Midbrain (tissue), 1 donor: ENCODE measurements at places on chromosomes 2 and 18.
A peak's percentile ranks its signal among the peaks of the same experiment; 100 is the strongest.

DNA sequence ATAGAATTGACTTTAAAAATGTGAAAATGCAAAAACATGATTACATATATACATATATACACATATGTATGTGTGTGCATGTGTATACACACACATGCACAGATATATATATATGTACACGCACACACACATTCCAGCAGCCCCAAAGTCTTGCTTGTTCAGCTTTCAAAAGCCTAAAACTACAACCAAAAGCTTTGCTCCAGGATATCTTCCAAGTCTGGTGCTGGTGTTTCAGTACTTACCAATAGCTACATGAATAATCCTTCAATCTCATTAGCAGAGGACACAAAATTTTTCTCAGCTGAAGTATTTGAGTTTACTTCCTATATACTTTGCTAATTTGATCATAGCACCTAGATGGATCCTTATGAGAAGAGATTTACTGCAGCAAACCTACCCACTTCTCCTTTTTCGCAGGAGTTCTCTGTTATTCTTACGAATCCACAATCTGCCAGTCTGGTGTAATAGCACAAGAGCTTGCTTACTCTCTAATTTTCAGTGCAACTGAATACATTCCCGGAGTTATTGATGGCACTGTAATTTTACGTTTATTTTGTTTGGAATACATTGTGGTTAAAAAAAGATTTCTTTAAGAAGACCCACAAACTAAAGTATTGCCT lies 553.3 kb downstream of the ARHGAP15 start:
- no peak for DNase-seq

DNA sequence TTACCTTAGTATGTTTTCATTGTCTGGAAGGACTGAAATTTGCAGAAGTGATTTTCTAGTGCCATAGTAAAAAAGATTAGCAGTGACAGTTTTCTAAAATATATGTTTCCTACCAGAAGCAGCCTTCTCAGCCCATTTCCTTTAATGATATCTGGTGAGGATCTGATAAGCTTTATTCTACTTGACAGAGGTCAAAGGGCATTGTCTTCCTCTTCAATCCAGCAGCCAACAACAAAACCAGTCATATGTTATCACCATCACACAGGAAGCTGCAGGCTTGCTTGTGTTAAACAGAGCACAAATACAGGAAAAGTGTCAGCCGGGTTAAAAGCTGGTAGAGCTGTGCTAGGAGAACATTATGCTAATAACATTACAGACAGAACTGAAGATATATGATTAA lies 35.6 kb upstream of the ZSWIM2 start:
- DNase-seq = no peak

GRCh38 chr2:45545943-45546342 lies 65.1 kb downstream of the SRBD1 start:
- DNase-seq = no peak

DNA sequence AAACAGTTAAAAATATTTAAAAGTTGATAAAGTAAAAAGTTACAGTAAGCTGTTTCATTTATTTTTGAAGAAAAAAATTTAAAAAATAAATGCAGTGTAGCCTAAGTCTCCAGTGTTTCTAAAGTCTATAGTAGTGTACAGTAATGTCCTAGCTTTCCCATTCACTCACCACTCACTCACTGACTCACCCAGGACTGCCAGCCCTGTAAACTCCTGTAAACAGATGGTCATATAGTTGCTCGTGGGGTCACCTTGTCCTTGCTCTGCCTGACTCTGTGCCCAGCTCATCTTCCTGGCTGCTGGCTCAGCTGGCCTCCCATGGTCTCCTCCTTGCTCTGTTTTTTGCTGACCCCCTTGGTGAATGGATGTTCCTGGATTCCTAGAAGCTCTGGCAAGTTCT lies 180.3 kb downstream of the VAPA start:
- DNase-seq = no peak

DNA sequence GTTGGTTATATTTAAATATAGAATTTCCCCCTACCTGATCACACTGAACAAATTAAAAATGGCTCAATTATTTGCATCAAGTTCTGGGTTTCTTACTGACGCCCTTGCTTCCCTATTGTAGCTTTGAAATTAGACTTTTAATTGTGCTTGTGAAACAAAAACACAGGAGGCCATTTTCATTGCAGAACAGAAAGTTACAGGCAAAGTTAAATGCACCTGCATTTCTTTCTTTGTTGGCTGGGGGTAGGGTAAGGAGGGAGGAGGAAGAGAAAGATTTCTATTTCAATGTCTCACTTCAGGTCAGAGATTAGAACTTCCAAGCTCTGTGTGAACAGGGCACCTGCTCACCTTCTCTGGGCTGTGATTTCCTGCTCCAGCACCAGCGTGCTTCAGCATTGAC lies 199.6 kb downstream of the BCL11A start:
- no peak for DNase-seq

- no peak for DNase-seq
Measured at GRCh38 chr2:209097168-209097567, 326.7 kb upstream of the MAP2 start.

DNA sequence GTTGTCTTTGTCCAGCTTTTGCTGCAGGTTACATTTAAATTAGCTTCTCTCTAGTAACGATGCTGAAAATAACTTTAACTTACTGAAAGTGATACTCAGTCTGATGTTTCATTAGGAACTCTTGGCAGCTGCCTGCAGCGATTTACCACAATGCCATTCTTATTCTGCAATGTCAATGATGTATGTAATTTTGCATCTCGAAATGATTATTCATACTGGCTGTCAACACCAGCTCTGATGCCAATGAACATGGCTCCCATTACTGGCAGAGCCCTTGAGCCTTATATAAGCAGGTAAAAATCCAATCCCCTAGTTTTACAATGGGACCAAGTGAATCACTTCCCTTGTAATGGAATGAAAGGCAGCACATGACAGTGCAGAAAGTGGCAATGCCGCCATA lies 16.3 kb upstream of the MFF start:
- DNase-seq = no peak

DNA sequence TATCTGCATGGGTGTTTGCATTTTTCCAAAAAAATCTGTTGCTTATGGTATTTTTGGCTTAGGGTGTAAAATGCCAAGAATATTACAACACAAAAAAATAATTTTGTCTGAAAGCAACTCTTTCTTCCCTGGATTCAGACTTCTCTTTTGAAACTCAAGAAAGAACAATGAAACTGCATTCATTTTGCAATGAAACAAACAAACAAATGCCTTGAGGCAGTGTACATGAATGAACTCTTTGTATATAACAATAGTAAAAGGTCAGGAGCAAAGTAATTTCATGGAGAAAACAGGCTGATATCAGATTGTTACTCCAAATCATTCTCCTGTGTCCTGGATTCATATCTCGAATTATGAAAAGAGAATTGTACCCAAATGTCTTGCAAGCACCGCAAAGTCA lies 301.6 kb upstream of the CDH20 start:
- peak; percentile 35 for DNase-seq

DNA sequence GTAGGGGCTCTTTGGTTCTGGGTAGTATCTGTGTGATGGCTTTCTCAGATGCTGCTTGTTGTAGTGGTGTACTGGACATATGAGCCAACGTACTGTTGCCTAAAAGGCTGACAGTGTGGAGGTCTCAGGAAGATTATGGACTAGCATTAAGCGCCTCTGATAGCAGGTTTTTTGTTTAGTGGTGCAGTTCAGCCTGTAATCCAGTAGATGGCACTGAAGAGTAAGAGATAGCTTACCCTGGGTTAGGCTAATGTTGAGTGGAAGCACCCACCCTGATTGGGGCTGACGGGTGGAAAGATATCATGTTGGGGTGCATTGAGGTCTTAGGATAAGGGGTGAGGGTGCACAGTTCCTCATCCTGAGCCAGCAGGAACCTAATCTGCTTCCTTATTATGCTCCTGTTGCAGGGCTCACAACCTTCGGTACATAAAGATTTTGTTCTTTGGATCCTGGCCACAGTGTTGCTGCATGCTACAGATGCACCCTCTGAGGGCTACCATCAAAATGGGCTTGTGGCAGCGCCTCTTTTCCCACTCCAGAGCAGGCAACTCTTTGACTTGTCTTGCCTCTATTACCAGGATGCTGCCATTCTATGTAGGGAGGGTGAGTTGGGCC lies 79.6 kb downstream of the MSTN start:
- DNase-seq = no peak

GRCh38 chr2:207129821-207130220 lies 35.9 kb downstream of the KLF7 start:
- DNase-seq = no peak

- no peak for DNase-seq
Measured at GRCh38 chr2:152715854-152716428, 1.3 kb downstream of the PRPF40A start.

DNA sequence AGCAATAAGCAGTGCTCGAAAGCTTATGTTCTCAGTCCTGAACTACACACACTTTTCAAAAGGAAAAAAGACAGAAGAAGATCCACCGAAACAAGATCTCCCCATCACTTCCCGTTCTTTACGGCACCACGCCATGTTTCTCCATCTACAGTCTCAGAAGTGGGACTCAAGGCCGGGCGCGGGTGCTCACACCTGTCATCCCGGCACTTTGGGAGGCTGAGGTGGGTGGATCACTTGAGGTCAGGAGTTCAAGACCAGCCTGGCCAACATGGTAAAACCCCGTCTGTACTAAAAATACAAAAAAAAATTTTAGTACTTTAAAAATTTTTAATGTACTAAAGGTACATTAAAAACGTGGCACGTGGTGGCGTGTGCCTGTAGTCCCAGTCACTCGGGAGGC lies 31.2 kb downstream of the ZNF516 start:
- no peak for DNase-seq

- DNase-seq = no peak
Measured at GRCh38 chr18:69528435-69528834, 127.7 kb downstream of the DOK6 start.

DNA sequence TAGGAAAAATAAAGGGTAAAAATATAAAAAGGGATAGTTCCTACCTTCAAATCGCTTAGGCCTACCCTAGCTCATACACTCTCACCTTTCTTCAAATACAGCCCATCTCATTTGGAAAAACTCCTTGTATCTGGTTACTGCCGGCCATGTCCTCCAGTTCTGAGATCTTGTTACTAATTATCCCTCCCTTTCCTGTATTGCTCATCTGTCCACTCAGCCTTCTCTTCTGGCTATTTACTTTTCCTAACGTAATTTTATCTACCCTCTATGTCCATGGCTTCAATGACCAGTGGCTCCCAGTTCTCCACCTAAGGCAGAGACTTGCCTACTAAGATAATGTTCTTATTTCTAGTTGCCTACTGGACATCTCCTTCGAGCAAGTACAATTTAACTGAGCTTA lies 342.9 kb upstream of the ACVR2A start:
- no peak for DNase-seq

- DNase-seq = peak; percentile 87
Measured at GRCh38 chr18:658001-658946, 821 bp downstream of the TYMS start.

DNA sequence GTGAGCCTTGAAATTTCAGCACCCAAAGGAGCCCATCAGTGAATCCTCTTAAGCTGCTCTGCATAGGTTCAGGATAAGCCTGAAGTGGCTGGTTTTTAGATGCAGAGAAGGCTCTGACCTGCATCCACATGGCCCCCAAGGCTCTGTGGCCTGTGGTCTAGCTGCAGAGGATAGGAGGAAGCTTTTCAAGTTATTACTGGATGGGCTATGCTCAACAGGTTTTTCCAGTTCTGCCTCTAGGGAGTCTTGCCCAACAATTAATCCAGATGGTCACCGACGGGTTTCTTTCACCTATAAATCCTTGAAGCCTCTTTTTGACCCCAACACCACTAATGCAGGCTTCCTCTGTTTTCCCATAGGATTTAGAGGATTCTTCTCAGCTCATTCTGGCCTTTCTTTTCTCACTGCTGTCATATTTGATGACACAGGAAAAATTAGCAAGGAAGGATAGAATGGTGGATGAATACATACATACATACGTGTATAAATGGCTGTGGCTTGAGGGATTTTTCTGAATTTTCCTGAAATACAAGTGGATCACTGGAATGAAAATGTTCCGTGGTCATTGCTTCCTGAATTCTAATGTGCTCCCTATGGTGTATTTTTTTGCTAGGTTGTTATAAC lies 52.2 kb upstream of the BCL2L11 start:
- no peak for DNase-seq

GRCh38 chr2:236988690-236989624 lies 96.7 kb upstream of the COPS8 start:
- no peak for DNase-seq

GRCh38 chr2:225008935-225009334 lies 33.3 kb downstream of the DOCK10 start:
- no peak for DNase-seq

DNA sequence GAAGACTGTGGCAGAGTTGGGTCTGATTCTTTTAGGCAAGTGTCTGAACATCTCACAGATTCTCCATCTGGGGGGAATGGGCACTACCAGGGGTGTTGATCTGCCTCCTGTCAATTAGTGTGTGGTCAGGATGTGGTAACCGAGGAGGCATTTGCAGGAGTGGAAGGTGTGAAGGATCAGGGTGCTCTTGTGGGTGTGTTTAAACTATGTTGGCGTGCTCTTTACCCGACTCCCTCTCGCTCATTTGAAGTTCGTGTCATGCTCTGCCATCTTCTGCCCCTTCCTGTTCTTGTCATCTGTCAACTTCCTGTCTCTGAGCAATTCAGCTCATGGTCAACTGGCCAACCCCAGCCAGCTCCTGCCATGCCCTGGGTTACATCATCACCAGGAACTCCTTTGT lies 107.9 kb downstream of the RTN4 start:
- DNase-seq = no peak

DNA sequence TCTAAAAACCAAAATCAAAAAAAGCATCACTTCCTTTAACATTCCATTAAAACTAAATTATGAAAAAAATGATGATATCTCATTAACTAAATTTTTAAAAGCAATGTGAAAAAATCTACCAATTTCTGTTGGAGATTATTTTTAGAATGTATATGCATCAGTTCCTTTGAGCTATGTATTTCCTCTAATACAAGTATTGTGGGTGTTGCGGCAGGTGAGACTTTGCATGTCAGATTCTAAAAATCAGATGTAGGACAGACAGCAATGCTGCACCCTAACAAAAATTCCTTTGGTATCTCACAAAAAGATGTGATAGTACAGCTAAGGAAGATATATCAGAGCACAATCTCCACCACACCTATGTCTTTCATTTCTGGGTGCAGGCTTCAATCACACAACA lies 6.8 kb downstream of the MBD2 start:
- DNase-seq = no peak

DNA sequence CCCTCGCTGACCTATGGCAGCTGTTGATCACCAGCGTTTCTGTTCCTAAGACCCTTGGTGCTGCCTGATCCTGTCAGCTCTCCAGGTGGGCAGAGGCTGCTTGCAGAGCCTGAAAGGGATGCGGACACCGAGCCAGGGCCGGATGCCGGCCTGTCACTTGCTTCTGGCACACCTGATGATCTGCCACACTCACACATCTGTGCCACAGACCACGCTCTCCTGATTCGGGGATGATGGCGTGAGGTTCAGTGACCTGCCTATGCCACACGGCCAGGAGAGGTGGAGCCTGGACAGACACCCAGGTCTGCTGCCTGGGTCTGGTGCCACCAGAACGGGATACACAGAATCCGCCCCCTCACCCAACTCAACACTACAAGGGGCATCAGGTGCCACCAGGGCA lies 129.4 kb upstream of the GLI2 start:
- DNase-seq = no peak

- DNase-seq = no peak
Measured at GRCh38 chr18:42830936-42831335, 284.5 kb downstream of the RIT2 start.

- DNase-seq = no peak
Measured at GRCh38 chr2:18209934-18210639, 331.6 kb downstream of the KCNS3 start.

- DNase-seq = no peak
Measured at GRCh38 chr2:6443061-6443823, 422.5 kb downstream of the CMPK2 start.
